ENCODE measurements at places on chromosomes 7 and 10. TPM values are rescaled to one million over a fixed set of nuclear protein-coding genes. Genes with fewer than 3 reads are reported as not detected.

The GPR26 gene
- not detected for total RNA-seq

The NUTM2B gene
- 0.33 TPM for total RNA-seq

The ZNF37A gene
- total RNA-seq, result 6.3 TPM

The PCLO gene
- 0.96 TPM for total RNA-seq

The FAM204A gene
- total RNA-seq, result 44.3 TPM

The CPA2 gene
- total RNA-seq, result 0.09 TPM

The ZNF853 gene
- total RNA-seq, result 1.8 TPM

The RBP4 gene
- total RNA-seq, result 8.8 TPM

The SPDYE8 gene
- total RNA-seq, result not detected

The ATRNL1 gene
- total RNA-seq, result 0.30 TPM

All from A549 treated with CORT108297 at 1 μM for 4 hours (cell line).